ENCODE measurements at places on chromosomes 3 and 15. TPM values are rescaled to one million over a fixed set of nuclear protein-coding genes. Genes with fewer than 3 reads are reported as not detected.

- DNase-seq = peak; percentile 92
- H3K4me1 ChIP-seq = peaks cover 94% of the 10 kb centered on the region
- H3K27ac ChIP-seq = peak overlapping the region; percentile 80
- no peaks in the 10 kb centered on the region for H3K36me3 ChIP-seq
- H3K4me3 ChIP-seq = no peak overlapping the region
Measured at GRCh38 chr15:90557186-90558084, 27.7 kb downstream of the CRTC3 start.

Gene ANKUB1
- polyA plus RNA-seq = not detected

DNA sequence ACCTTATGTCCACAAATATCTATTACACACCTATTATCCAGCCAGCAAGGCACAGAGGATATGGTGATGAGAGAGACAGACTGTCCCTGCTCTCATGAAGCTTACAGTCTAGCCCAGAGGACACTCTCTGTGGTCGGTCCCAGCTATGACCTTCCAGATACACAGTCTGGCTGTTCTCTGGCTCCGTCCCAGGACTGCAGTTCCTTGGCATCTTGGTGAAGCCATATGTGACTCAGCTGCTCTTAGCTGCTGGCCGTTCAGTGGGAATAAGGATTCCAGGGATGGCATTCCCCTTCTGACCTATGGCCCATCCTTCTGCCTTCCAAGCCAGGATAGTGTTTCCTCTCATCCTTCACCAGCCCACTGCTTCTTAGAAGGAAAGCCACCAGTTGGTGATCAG, 30.8 kb downstream of the MEX3B start:
- peaks cover 6% of the 10 kb centered on the region for H3K27me3 ChIP-seq
- no peaks in the 10 kb centered on the region for H3K4me1 ChIP-seq
- H3K36me3 ChIP-seq = no peaks in the 10 kb centered on the region
- no peak overlapping the region for H3K27ac ChIP-seq
- no peak overlapping the region for H3K4me3 ChIP-seq

- H3K36me3 ChIP-seq = peaks cover 7% of the 10 kb centered on the region
- H3K27me3 ChIP-seq = no peaks in the 10 kb centered on the region
- no peak overlapping the region for H3K4me3 ChIP-seq
- no peaks in the 10 kb centered on the region for H3K4me1 ChIP-seq
- H3K27ac ChIP-seq = no peak overlapping the region
Measured at GRCh38 chr3:124752051-124752450, 21.8 kb downstream of the UMPS start.

GRCh38 chr15:36252146-36252711, 327.2 kb upstream of the CDIN1 start:
- no peak for DNase-seq
- H3K4me1 ChIP-seq = no peaks in the 10 kb centered on the region
- H3K27me3 ChIP-seq = no peaks in the 10 kb centered on the region
- no peaks in the 10 kb centered on the region for H3K36me3 ChIP-seq
- no peak overlapping the region for H3K4me3 ChIP-seq
- H3K27ac ChIP-seq = no peak overlapping the region

Gene ARPP21
- not detected for polyA plus RNA-seq

- no peak for DNase-seq
- no peak overlapping the region for H3K4me3 ChIP-seq
- peaks cover 66% of the 10 kb centered on the region for H3K27me3 ChIP-seq
Measured at GRCh38 chr3:194397757-194398312, 1.2 kb downstream of the GP5 start.

DNA sequence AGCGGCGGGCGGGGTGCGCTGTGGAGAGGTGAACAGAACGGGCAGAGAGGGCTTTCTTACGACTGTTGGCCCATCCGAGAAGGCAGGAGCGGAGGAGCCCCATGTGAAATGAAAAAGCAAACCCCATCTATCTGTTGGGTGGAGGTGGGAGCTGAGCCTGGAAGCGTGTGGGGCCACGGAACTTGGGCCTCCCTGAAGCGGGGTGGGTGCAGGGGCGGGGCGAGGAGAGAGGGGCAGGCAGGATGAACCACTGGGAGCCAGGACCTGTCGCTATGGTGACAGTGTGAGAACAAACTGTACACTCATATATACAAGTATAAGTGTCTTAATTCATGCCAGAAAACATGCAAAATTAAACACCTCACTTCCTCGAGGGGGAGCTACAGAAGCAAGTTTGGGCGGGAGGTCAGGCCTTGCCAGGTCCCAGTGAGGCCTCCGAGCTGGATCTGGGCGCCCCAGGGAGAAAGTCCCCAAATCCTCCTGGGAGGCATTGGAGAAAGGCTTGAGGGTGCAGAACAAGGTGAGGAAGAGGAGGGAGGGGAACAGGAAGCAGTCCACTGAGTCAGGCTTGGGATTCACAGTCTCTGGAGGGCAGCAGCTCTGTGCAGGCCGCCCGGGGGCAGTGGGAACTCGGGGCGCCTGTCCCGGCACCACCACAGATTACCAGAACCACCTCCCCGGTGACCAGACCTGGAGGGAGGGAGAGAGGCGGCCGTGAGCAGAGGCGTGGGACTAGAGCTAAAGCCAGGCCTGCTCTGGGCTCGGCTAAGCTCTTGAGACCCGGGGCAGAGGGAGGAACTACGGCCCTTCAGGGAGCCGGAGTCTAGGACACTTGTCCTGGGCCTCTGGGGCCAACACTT, 34.8 kb downstream of the RBPMS2 start:
- H3K4me3 ChIP-seq = no peak overlapping the region
- peak; percentile 73 for DNase-seq
- peaks cover 45% of the 10 kb centered on the region for H3K4me1 ChIP-seq

- no peak for DNase-seq
- H3K4me1 ChIP-seq = peaks cover 11% of the 10 kb centered on the region
- no peak overlapping the region for H3K4me3 ChIP-seq
- H3K27ac ChIP-seq = no peak overlapping the region
- H3K27me3 ChIP-seq = no peaks in the 10 kb centered on the region
Measured at GRCh38 chr3:134904776-134905646, 110.0 kb downstream of the EPHB1 start.

GRCh38 chr3:195897081-195897852, 11.1 kb downstream of the TNK2 start:
- peak overlapping the region; percentile 79 for H3K27ac ChIP-seq
- H3K36me3 ChIP-seq = no peaks in the 10 kb centered on the region
- H3K4me1 ChIP-seq = peaks cover 64% of the 10 kb centered on the region
- no peak overlapping the region for H3K4me3 ChIP-seq
- no peaks in the 10 kb centered on the region for H3K27me3 ChIP-seq

- no peaks in the 10 kb centered on the region for H3K36me3 ChIP-seq
- no peak overlapping the region for H3K27ac ChIP-seq
- no peaks in the 10 kb centered on the region for H3K4me1 ChIP-seq
- no peak for DNase-seq
- H3K27me3 ChIP-seq = no peaks in the 10 kb centered on the region
- no peak overlapping the region for H3K4me3 ChIP-seq
Measured at GRCh38 chr3:82960379-82960778, 1198.9 kb upstream of the GBE1 start.

DNA sequence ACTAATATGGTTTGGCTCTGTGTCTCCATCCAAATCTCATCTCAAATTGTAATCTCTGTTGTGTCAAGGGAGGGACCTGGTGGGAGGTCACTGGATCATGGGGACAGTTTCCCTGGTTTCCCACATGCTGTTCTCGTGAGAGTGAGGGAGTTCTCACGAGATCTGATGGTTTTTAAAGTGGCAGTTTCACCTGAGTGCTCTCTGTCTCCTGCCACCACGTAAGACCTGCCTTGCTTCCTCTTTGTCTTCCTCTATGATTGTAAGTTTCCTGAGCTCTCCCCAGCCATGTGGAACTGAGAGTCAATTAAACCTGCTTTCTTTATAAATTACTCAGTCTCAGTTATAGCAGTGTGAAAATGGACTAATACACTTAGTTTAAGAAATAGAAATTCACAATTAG, 228.9 kb downstream of the CD47 start:
- no peaks in the 10 kb centered on the region for H3K27me3 ChIP-seq
- H3K4me1 ChIP-seq = no peaks in the 10 kb centered on the region
- no peak overlapping the region for H3K4me3 ChIP-seq
- no peak for DNase-seq
- no peaks in the 10 kb centered on the region for H3K36me3 ChIP-seq
- H3K27ac ChIP-seq = no peak overlapping the region

DNA sequence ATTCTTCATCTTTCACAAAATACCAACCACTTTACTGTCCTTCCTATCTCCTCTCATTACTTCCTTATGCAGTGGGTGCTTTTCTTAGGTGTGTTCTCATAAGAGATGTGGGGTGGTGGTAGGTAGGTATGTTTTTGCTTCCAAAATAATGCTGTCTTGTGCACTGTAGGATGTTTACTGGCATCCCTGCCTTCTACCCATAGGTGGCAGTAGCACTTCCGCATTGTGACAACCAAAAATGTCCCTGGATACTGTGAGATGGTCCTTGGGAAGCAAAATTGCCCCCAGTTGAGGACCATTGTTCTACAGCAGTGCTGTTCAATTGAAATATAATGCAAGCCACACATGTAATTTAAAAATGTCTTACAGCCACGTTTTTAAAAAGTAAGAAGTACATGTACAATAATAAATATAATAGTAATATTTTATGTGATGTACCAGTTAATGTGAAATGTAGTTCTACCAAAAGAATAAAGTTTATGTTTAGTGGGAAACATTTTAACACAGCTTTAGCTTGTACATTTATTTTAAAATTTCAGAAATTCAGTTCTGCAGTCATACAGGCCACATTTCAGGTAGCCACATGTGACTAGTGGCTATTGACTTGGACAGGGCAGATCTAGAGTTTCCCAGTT, 75.2 kb downstream of the NEO1 start:
- DNase-seq = no peak
- no peaks in the 10 kb centered on the region for H3K27me3 ChIP-seq
- H3K4me1 ChIP-seq = no peaks in the 10 kb centered on the region
- no peak overlapping the region for H3K27ac ChIP-seq

DNA sequence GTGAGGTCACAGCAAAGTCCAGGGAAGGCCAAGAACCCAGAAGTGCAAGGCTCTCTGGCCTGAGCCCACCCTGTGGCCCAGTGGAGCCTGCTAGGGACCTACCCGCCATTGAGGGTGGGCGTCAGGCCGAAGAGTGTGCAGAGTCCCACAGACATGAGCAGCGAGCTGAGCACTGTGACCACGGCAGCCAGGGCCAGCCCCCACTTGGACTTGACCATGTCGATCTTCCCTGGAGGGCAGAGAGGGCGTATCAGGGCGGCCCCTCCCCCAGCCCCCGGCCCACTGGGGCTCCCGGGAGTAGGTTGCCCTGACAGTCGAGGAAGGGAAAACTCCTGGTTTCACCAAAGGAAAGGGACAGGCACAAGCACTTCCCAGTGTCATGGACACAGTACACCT, 44.6 kb downstream of the PTPN23 start:
- H3K4me1 ChIP-seq = peaks cover 13% of the 10 kb centered on the region
- DNase-seq = no peak

GRCh38 chr3:13073326-13074005, at the start of gene IQSEC1:
Gene IQSEC1, minus strand, starts transcription at chr3:13073429. Its CDS starts 415 bp downstream, at chr3:13073014.
- H3K27me3 ChIP-seq = peaks cover 19% of the 10 kb centered on the region
- H3K27ac ChIP-seq = peak within 1 kb of the TSS; percentile 80
- no peaks in the 10 kb centered on the region for H3K36me3 ChIP-seq
- H3K4me1 ChIP-seq = peaks cover 31% of the 10 kb centered on the region
- DNase-seq = peak; percentile 40
- peak within 1 kb of the TSS; percentile 34 for H3K4me3 ChIP-seq

Gene TLE3
- polyA plus RNA-seq = 7.5 TPM

Gene RCCD1
- polyA plus RNA-seq = 8.3 TPM

Gene ANKRD34C
- polyA plus RNA-seq = 0.15 TPM

DNA sequence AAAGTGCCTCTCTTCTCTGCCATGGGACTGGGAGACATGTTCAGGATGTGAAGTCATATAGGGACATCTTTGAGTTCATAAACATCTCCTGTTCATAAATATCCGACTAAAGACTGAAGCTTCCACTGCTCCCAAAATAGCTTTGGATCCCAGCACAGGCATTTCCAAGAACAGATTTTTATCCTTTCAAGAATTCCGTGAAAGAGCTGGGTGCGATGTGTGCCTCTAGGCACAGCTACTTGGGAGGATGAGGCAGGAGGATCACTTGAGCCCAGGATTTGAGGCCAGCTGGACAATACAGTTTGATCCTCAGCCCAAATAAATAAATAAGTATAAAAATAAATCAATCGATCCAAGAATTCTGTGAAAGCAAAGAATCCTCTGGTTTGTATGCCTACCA, 6.7 kb upstream of the ISLR2 start:
- peaks cover 50% of the 10 kb centered on the region for H3K27me3 ChIP-seq
- H3K36me3 ChIP-seq = no peaks in the 10 kb centered on the region
- no peak overlapping the region for H3K4me3 ChIP-seq
- no peak for DNase-seq
- peaks cover 8% of the 10 kb centered on the region for H3K4me1 ChIP-seq

DNA sequence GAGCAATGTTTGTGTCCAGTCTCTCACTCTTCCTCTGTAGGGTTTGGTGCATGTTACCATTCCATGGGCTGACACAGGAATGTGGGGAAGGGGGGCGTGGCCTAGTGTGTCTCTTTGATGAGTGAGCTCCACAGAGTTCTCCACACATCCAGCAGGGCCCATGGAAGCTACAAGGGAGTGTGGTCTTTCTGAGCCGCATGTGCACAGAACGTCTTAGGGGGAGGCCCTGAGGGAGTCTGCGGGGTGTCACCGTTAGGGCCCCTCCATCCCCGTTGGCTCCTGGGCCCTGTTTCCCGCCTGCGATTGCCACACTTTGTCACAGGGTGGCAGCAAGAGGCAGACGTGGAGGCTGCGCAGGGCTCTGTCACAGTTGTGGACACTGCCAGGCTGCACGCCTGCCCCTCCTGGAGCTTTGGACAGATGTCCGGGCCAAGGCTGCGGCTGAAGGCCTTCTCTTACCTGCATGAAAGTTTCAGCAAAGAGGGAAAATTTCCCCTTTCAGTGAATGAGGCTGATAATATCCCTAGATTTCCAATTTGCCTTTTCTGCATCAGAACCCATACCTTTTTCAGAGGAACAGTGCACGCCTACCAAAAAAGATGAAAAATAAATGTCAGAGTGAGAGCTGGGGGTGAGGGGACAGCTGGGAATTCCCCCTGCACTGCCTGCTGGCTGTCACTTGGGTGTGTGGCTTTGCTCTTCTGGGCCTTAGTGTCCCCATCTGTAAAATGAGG, 24.3 kb downstream of the CACNA2D3 start:
- DNase-seq = peak; percentile 63
- H3K27me3 ChIP-seq = no peaks in the 10 kb centered on the region
- no peaks in the 10 kb centered on the region for H3K4me1 ChIP-seq
- H3K27ac ChIP-seq = no peak overlapping the region
- H3K36me3 ChIP-seq = no peaks in the 10 kb centered on the region

Gene P2RY13
- polyA plus RNA-seq = 0.15 TPM

DNA sequence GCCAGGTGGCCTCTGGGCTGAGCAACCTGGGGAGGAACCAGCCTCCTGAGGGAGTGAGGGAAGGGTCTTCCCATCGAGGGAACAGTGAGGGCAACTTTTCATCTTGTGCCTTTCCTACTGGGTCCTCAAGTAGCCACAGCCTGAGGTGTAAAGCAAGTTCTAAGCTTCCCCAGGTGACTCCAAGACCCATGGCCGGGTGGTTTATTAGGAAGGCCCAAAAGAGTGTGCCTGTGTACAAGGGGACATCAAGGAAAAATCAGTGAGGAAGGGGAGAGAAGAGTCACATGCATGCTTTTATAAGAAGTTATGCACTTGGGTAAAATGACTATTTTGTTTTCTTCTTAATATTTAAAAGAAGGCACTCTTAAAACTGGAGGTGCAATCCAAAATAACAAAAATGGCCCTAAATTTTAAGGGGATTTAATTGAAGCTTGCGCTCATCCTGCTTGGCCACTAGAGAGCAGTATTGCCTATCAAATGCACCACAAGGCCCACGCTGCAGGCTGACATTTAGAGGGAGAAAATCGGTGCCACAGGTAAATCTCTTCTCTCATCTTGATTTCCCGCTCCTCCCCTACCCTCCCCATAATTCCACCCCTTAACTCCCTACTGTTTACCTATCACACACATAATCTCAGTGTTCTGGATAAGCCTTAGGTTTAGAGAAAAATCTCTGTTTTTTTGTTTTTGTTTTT, 6.7 kb downstream of the NANOGP8 start:
- H3K4me1 ChIP-seq = no peaks in the 10 kb centered on the region
- no peak overlapping the region for H3K4me3 ChIP-seq
- DNase-seq = no peak
- no peaks in the 10 kb centered on the region for H3K27me3 ChIP-seq
- no peaks in the 10 kb centered on the region for H3K36me3 ChIP-seq
